ENCODE measurements at places on chromosomes 7 and 10.
A peak's percentile ranks its signal among the peaks of the same experiment; 100 is the strongest.

GRCh38 chr10:132488231-132488821 lies 49.3 kb upstream of the INPP5A start:
- no peak for DNase-seq

DNA sequence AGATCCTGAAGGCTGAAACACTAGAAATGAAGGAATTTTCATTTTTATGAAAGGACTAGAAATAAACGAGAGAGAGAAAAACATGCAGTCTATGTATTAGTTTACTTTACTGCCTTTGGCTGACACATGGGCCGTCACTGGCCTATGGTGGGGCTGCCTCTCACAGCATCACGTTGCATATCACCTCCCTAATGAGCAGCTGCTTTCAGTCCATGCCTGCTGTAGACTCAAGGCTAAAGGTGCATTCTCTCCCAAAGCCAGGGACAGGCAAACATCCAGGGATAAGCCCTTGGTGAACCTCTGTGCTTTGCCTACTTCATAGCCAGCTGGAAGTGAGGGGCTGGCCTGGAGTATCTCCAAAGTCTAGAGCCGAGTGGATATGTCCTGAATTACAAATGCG lies 359.4 kb downstream of the GPAM start:
- no peak for DNase-seq

- DNase-seq: no peak
Observed at GRCh38 chr10:110492069-110492822, 5.5 kb upstream of the DUSP5 start.

DNA sequence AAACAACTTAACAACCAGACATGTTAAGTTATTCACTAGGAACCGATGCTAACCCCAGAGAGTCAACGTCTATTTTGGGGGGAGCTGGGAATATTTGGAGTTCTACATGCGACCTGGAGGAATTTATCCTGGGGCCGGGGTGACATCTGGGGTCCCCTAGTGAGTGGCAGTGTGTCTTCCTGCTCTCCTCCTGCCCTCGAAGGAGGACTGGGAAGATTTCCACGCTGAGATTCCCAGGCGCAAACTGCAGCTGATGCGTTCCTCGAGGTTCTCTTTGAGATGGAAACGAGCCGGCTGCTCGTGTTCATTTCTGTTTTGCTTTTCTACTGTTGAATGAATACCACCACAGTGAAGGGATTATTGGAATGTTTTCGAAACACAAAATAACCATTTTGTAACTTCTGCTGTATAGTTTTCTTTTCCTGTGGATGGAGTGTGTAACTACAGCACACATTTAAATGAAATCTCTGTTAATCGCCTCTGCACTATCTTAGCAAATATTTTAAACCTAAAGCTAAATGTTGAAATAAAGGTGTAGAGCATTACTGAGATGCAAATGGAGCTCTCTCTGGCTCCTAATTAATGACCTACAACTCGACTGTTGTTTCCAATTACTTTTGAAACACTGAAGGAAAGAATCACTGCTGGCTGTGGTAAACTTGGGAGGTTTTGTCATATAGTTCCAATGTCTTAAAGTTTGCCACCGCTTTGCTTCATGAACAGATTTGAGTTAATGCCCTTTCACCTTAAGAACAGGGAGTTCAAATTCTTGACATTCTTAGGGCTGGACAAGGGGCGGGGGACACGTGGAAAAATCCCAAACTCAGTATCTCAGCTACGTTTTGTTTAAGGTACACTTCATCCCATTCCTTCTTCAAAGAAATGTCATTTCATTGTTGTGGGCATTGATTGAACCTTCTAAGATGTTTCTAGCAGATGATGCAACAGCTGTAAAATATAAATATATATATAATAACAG lies 21.1 kb downstream of the GATA3 start:
- DNase-seq: no peak

- peak; percentile 85 for DNase-seq
Observed at GRCh38 chr10:81873932-81874816, 820 bp upstream of the NRG3 start.

DNA sequence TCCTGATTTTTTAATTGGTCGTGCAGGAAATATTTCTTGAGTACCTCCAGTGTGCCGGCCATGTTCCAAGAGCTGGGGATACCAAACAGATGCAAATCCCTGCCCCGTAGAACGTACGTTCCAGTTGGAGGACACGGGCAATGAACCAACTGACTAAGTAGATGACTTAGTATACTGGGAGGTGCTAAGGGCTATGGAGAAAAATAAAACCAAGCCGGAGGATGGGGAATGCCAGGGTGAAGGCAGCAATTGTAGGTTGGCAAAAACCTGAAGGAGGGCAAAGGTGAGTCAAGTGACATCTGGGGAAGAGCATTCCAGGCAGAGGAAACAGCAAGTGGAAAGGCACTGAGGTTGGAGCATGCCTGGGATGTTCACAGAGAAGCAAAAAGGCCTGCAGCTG lies 6.8 kb upstream of the VSIR start:
- no peak for DNase-seq

DNA sequence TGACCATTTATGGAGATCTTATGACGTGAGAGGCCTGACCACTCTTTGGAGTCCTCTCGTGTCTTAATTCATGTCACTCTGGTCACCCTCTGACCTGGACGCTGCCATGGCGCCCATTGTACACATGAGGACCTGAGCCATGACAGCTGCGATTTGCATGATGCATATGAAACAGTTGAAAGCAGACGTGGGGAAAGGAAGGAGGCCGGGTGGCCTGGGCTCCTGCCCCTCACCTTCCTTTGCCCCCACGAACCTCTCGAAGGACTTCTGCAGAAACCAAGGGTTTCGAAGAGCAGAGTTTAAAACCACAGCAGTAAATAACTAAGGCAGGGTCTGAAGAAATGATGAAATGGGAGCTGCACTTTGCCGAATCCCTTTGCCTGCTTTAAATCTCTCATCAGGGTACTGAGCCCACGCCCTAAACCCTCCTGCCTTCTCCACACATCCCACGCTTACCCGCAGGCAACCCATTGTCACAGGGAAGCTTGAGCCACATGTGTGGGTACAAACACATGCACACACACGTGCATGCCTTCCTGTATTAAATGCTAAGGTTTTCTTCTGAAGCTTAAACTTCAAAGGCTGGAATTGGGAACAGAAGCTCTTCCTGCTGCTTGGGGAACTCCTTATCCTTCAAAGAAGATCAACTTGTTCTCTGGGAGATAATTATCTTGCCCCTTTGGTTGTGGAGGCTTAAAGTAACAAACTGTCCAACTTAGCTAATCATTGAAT lies 11.7 kb upstream of the CALML3 start:
- no peak for DNase-seq

- DNase-seq: no peak
Observed at GRCh38 chr10:78875331-78875877, 193.4 kb upstream of the ZMIZ1 start.

DNA sequence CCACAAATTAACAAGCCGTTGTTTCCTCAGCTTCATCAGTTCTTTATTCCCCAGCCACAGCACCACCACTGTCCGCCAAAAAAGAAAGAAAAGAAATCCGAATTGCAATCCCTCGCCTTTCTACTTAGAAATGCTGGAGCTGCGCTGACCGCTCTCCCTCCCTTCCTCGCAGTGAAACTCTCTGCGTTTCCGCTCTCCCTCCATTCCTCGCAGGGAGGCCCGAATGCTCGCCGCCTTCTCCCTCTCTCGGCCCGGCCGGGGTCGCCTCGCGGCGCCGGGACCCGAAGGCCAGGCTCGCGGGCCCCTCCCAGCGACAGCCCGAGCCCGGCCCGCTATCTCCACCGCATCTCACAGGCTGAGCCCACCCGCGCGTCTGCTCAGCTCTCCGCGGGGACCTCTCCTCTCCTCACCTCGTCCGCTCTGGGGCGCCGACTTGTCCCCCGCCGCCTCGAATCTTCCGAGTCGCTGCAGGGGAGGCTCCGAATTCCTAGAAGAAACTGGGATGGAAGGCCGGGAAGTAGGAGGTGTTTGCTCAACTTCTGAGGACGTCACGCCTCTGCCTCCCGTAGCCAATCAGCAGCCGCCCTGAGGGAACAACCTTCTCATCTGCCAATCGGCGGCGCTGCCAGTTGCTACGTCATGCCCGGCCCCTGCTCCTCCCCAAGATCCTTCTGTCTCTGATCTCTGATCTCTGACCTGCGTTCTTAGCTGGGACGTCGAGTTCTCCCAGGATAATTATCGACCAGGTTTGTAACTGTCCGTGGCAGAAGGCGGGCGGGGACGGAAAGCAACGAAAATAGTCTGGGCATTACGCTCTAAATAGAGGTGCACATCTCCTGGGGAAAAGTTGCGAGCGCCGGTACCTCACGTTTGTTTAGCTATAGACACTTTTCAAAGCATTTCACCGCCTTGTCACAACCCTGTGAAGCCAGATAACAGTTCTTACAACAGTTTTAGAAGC lies at the start of gene AASS:
TSS of gene AASS (minus strand) at position 499 of the 961 bp plus-strand sequence. CDS start 10,523 bp downstream, outside the sequence.
- DNase-seq: peak; percentile 96

- no peak for DNase-seq
Observed at GRCh38 chr10:11880151-11881029, 57.2 kb downstream of the PROSER2 start.

DNA sequence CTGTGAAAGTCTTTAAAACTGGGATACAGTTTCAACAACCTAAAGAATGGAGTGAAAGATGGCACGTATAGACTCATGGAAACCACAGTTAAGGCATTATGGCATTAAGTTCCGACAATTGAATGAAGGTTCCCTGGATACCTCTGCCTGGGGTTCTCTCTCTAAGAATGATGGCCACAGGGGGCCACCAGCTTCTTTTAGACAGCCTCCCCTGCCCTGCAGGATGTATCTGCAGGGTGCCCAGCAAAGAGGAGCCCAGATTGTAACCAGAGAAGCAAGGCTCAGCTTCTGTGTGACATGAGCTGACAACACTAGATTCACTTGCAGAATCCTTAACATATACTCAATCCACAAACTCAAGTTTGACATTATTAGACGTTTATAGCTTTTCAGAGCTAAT lies 645.4 kb downstream of the PARD3 start:
- DNase-seq: no peak

DNA sequence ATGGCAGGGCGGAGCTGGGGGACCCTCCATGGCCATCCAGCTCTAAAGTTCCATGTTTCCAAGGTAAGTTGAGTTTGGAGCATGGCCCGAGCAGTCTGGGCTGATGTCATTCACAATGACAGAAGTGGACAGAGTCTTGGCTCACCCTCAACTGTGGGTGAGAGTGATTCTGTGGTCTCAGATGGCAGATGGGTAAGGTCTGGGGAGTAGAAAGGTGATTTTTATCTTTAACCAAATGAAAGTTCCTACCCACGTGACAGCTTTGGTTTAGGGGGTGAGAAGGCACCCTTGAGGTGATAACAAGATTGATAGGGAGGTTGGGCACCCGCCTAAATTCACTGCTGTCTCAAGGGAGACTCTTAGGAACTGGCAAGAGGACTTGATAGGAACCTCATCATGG lies 57.6 kb upstream of the PDZD8 start:
- DNase-seq: no peak

DNA sequence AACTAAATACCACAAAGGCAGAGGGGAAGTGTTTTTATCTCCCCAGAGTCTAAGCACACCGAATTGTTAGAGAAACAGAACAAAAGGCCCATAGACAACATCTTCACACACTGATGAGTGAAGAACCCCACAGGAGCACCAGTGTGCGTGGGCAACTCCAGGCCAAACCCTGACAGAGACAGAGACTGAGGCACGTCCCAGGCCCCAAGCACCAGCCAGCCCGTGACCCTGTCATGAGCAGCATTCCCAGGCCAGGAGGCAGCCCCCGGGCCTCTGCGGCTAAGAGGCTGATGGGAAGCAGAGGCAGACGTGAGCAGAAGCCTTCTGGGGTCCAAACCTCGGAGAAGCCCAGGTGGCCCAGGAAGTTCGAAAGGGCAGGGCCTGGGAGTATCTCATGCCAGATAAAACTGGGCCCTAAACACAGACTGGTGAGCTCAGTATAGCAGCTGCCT lies 184.4 kb downstream of the TCERG1L start:
- DNase-seq: no peak

DNA sequence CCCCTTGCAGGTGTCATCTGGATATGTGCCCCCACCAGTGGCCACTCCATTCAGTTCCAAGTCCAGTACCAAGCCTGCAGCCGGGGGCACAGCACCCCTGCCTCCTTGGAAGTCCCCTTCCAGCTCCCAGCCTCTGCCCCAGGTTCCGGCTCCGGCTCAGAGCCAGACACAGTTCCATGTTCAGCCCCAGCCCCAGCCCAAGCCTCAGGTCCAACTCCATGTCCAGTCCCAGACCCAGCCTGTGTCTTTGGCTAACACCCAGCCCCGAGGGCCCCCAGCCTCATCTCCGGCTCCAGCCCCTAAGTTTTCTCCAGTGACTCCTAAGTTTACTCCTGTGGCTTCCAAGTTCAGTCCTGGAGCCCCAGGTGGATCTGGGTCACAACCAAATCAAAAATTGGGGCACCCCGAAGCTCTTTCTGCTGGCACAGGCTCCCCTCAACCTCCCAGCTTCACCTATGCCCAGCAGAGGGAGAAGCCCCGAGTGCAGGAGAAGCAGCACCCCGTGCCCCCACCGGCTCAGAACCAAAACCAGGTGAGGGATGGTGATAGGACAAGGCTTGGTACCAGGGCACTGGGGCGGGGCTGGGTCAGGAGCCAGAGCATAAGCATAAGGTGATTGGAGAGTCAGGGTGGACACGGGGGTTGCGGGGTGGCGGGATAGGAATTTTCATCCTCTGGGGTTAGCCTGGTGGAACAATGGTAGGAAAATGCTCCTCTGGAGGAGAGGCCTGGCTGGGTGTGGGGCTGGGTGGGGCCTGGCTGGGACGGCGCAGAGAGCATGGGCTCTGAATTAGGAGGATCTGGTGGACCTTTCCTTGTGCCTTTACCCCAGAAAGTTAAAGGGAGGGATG lies 1.9 kb downstream of the ZYX start:
- DNase-seq: no peak

DNA sequence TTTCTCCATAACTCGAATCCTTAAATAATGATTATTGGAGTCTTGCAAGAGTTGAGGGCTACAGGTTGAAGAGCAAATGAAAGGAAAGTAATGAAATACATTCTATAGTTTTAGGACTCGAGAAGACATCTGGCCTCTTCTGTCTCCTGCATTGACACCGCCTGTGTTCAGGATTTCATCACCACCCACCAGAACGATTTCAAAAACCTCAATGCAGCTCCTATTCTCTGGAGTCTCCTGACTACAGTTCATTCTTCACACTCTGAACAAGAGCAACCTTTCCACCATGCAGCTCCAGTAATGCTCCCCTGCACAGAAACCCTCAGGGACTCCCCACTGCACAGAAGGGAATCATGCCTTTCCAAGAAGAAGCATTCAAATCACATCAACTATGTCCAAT lies 5.5 kb downstream of the IL15RA start:
- no peak for DNase-seq

DNA sequence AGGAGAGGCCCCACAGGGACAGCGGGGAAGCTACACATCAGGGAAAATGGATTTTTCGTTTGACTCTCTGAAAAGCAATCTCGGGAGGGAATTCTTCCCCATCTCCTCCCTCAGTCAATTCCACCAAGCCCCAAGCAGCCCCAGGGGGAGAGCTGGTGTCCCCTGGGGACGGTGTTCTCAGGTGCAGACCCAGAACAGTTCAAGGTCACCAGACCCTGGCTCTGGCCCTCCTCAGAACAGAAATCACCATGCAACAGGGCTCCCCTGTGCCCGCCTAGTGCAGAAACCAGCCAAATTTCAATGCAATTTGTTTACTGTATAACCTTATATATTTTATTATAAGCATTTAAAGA lies 34.1 kb downstream of the GSDME start:
- no peak for DNase-seq

- no peak for DNase-seq
Observed at GRCh38 chr7:157703131-157703530, 366.3 kb downstream of the DNAJB6 start.

GRCh38 chr7:44995555-44996493 lies 4.2 kb upstream of the CCM2 start:
- DNase-seq: no peak

GRCh38 chr7:159310457-159311171 lies 165.9 kb upstream of the VIPR2 start:
- DNase-seq: no peak

GRCh38 chr7:86094166-86094669 lies 549.5 kb upstream of the GRM3 start:
- DNase-seq: no peak
